Stromal cell of bone marrow (primary cell): ENCODE measurements at places on chromosomes 2 and 18.

- DNase-seq, result no peak
These were observed 43.8 kb downstream of the LPIN1 start for GRCh38 chr2:11790228-11790627.

GRCh38 chr18:24935008-24935407 is 417.0 kb downstream of the ZNF521 start:
- no peak for DNase-seq

DNA sequence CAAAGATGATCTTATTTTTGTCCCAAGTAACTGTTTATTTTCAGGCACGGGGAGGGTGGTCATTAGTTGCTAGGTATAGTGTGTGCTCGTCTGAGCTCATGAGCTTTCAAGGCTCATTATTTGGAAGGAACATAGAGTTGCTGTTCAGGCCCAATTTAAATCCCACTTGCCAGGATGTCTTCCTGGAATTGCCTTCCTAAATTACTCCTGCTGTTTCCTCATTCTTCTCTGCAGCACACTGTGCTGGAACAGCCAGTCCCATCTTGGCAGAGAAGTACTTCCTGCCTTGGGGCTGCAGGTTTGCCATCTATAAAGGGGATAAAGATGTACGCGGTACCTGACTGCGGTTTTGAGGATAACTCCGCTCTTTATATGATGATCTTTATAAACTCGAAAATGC is 37.3 kb downstream of the GREB1 start:
- DNase-seq, result no peak

GRCh38 chr2:190533968-190534309 is 583 bp downstream of the NEMP2 start:
- no peak for DNase-seq

- no peak for DNase-seq
These were observed 512.7 kb downstream of the IRS1 start for GRCh38 chr2:226286916-226287315.

GRCh38 chr2:172574965-172575364 is 19.1 kb downstream of the PDK1 start:
- DNase-seq, result no peak

DNA sequence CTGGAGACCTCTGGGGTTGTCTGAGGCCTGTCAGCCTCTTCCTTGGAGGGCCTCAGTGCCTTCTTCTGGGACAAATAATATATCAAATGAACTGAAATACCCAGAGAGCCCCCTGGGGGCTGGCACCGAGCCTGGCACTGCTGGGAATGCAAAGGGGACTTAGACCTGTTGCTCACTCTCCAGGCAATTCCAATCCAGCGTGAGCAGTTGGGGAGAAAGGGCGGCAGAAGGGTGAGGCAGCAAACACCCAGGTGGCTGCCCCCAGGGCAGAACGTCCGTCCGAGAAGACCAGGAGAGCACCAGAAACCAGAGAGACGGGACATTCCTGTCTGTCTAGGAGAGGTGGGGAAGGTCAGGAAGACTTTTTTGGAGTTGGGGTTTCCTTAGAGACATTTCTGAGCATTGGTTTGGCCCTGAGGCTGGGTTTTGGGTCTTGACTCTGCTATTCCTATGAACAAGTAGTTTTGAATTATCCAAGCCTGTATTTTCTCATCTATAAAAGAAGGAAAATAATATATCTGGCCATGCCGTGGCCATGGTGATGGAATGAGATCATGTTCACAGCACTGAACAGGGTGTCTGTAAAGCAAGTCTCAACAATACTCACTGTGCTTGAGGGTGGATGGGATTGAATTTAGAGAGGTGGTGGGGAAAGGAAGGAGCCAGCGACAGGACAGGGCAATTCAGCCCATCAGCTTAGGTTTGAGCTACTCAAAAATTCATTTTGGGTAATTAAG is 44.3 kb upstream of the ZBTB7C start:
- no peak for DNase-seq

GRCh38 chr18:79634186-79634585 is 45.4 kb upstream of the CTDP1 start:
- DNase-seq, result no peak

DNA sequence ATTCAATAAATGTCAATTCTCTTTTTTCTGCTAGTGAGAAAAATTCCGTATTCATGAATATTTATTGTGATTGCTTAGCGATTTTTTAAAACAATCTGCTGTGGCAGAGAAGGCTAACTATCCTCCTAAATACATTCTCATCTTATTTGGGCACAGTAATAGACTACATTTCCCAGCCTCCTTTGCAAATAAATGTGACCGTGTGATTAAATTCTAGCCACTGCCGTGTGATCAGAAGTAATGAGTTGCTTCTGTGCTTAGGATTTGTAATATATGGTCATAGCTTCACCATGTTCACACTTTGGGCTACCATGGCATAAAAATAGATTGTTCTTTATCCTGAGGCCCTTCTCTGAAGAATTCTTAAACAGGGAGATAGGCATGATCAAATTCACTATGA is 179.6 kb downstream of the FAM124B start:
- peak; percentile 27 for DNase-seq

DNA sequence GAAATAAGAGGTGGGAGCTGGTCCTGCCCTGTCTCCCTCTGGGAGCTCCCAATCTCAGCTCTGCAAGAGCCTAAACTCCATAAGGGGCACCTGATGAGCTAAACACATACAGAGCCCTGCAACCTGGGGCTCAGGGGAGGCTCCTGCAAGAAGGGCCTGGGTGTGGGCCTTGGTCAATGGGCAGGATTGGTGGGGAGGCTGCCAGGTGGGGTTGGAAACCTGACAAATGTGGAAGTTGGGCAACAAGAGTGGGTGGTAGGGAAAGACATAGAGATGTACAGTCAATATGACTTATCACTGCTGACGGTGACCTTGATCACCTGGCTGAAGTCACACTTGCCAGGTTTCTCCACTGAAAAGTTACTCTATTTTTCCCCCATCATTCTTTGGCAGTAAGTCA is 209.9 kb downstream of the TTC32 start:
- DNase-seq, result no peak

DNA sequence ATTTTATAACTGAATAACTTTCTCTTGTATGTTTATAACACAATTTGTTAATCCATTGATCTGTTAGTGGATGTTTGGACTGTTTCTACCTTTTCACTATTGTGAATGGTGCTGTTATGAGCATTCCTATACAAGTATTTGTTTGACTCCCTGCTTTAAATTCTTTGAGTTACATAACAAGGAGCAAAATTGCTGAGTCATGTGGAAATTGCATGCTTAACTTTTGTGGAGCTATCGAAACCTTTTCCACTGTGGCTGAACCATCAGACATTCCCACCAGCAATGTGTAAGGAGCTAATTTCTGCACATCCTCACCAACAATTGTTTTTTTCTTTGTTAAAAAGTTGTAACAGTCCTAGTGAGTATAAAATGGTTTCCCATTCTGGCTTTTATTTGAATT is 415.5 kb downstream of the CBLN2 start:
- DNase-seq, result no peak
